Fibroblast of villous mesenchyme (primary cell): ENCODE measurements at places on chromosomes 6 and 20. TPM values are rescaled to one million over a fixed set of nuclear protein-coding genes. Genes with fewer than 3 reads are reported as not detected.

RAMACL gene
- total RNA-seq, result 0.43 and 0.97 TPM in 2 replicates

GNAS-AS1 gene
- 0.43 and 0.64 TPM in 2 replicates for total RNA-seq

BTN1A1 gene
- total RNA-seq, result not detected in 2 replicates

GSTA3 gene
- total RNA-seq, result not detected in 2 replicates

SLC35D3 gene
- total RNA-seq, result not detected in 2 replicates

TNNC2 gene
- 0.32 and 0.43 TPM in 2 replicates for total RNA-seq

ENPP5 gene
- 0.32 and 0.43 TPM in 2 replicates for total RNA-seq

ZNF311 gene
- total RNA-seq, result 0.43 and 0.97 TPM in 2 replicates

CGA gene
- total RNA-seq, result 0.32 TPM in 1 of 2 replicates, not detected in the other

PLEKHG1 gene
- total RNA-seq, result 1.7 and 4.5 TPM in 2 replicates

FOXF2 gene
- total RNA-seq, result 0.97 TPM in 1 of 2 replicates, not detected in the other

SH3BGRL2 gene
- total RNA-seq, result 2.6 TPM in 2 replicates

ZKSCAN8 gene
- total RNA-seq, result 14.5 and 20.3 TPM in 2 replicates

SYS1 gene
- 19.0 and 25.9 TPM in 2 replicates for total RNA-seq

ZBP1 gene
- not detected in 2 replicates for total RNA-seq

MARCKS gene
- total RNA-seq, result 263 TPM in 2 replicates

KIF13A gene
- total RNA-seq, result 49.2 and 53.8 TPM in 2 replicates

ADAT2 gene
- total RNA-seq, result 3.0 and 3.5 TPM in 2 replicates

GPX5 gene
- not detected in 2 replicates for total RNA-seq

SLC22A16 gene
- total RNA-seq, result not detected in 2 replicates

LST1 gene
- not detected in 2 replicates for total RNA-seq

ARMC12 gene
- 0.43 TPM in 1 of 2 replicates, not detected in the other for total RNA-seq

DEFB128 gene
- total RNA-seq, result not detected in 2 replicates
